GM12878 (cell line): ENCODE measurements at places on chromosomes 12 and 14.

DNA sequence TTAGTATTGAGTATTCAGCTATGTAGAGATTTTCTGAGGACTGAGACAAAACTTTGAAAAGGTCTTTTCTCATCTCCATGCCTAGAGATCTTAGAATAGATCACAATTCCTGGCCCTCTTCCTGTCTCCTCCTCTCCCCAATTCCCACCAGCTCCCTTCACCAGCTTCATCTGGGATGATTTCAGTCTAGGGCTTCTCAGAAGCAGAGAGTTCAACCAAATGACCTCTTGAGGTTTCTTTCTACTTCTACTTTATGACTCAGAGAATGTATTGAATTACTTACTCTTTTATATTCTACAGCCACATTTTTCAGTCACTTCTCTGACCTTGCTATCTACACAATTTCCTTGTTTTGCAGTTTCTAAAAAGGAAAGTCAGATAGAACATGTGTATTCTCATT is 19.4 kb upstream of the SNX6 start:
- no peak for DNase-seq

DNA sequence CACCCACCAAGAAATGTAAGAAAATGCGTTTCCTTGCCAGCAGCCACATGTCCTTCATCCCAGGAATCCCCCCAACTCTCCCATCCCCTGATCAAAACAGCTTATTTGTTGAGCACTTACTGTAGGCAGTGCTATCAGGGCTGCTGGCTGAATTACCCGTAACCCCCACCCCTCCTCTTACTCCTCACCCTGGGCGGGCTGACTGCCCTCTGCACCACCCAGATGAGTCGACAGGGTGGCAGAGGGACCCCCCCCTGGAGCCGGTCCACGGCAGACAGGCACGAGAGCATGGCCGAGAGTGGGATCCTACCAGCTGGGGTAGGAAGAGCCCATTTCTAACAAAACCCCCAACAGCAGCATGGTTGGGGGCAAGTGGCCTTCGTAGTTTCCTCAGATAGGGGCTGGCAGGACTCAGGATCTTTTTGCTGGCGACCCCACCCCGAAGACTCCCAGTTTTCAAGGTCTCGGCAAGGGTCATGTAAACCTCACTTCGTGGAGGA is 1.1 kb upstream of the RHOF start:
- DNase-seq: no peak

DNA sequence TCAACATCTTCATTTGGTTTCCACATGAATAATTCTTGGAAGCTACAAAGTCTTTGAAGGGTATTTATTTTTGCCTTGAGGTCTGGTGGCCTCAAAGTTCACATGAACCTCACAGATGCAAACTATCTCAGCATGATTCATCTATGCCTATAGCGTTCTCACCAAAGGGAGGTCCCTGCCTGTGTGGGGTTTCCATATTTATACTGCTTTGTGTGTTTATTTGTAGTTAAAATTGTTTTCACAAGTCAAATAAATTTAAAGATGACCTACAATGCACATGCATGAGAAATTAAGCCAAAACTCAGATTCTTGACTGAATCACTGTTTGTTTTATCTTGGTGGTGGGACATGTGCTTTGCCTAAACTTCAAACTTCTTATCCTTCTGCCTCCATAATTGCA is 176.7 kb downstream of the PPM1H start:
- no peak for DNase-seq

- DNase-seq: no peak
Observed at GRCh38 chr12:89411846-89412245, 59.5 kb upstream of the DUSP6 start.

GRCh38 chr12:21643758-21644157 is 13.9 kb downstream of the LDHB start:
- DNase-seq: no peak

DNA sequence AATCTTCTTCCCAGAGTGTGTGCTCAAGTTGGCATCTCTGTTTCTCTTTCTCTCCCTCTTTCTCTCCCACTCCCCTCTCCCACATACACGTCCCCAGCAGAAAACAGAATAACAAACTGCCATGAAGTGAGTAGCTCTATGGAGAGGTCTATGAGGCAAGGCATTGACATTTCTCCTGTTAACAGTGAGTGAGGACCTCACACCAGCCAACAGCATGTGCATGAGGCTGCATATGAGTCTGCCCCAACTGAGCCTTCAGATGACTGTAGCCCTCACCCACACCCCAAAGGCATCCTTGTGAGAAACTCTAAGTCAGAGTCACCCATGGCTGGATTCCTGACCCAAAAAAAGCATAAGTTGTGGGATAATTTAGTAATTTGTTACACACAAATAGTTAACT is 50.4 kb downstream of the MAGOHB start:
- DNase-seq: no peak

GRCh38 chr12:123163227-123163626 is 12.3 kb upstream of the PITPNM2 start:
- DNase-seq: no peak

- no peak for DNase-seq
Observed at GRCh38 chr14:52377940-52378339, 63.8 kb downstream of the PTGER2 start.

- DNase-seq: no peak
Observed at GRCh38 chr14:81179631-81180030, 41.1 kb downstream of the GTF2A1 start.

DNA sequence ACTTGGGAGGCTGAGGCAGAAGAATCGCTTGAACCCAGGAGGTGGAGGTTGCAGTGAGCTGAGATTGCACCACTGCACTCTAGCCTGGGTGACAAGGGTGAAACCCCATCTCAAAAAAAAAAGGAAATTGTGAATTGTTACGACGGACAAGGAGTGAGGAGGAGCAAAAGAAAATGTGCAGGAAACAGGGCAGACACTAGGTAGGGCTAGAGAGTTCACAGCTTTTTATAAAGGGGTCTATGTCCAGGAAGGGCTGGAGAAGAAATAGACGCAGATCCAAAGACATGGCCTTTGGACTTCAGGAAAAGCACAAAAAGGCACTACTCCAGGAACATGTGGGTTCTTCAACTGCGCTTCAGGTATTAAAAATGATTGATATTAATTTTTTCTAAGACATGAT is 34.4 kb downstream of the ATG14 start:
- DNase-seq: no peak

DNA sequence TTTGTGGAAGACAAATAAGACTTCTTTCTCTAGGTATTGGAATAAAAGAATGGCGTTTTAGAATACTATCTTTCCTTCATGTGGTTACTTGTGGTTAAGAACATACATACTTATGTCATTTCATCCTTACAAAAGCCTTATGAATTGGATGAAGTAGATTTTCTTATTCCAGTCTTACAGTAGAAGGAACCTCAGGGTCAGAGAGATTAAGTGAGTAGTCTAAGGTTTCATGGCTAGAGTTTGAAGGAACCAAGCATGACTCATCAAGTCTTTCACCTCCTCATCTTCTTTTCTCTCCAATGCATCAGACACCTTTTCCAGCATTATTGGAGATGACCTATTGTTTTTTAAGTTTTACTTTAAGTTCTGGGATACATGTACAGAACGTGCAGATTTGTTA is 92.9 kb upstream of the NEDD1 start:
- DNase-seq: no peak

- DNase-seq: no peak
Observed at GRCh38 chr14:65361920-65362319, 50.6 kb upstream of the FUT8 start.

- DNase-seq: no peak
Observed at GRCh38 chr14:89507926-89508460, 91.0 kb upstream of the FOXN3 start.

GRCh38 chr12:1041478-1041877 is 50.5 kb downstream of the ERC1 start:
- DNase-seq: no peak

GRCh38 chr14:89947344-89947743 is 7.2 kb downstream of the EFCAB11 start:
- no peak for DNase-seq

DNA sequence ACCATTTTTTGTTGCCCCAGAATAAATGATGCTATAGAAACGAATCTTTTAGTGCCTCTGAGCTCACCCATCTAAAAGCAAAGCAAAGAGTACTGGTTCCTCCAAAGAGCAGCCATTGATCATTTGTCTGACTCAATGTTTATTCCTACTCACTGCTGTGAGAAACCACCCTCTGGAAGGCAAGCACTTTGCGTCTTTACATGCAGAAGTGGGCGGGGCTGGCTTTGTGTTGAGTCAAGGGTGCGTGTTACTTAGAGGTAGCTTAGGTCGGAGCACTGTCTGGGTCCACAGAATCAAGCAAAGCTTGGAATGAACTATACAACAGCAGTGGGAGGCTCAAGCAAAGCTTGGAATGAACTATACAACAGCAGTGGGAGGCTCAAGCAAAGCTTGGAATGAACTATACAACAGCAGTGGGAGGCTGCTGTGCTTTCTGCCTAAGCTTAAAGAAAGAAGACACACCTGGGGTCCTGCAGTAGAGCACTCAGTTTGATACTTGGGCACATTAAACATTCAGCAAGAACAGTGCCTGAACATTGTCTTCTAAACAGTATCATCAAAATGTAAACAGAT is 77.2 kb upstream of the PRICKLE1 start:
- DNase-seq: no peak

DNA sequence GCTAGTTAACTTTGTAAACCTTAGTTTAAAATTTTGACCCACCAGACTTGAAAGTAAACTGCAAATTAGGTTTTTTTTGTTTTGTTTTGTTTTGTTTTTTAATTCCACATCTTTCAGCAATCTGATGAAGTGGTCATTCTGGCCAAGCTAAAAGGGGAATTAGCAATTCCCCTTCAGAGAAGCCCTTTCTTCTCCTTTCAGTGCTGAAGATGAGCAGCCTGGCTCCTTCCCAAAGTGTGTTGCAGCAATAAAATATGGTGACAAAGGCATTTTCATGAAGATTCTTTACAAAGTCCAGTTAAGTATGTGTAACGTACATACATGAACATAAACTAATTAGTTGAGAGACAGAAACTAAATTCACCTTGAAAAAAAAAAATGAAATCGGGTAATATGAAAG is 380.1 kb downstream of the NOVA1 start:
- DNase-seq: no peak

GRCh38 chr12:23555180-23555824 is 394.2 kb downstream of the SOX5 start:
- no peak for DNase-seq

DNA sequence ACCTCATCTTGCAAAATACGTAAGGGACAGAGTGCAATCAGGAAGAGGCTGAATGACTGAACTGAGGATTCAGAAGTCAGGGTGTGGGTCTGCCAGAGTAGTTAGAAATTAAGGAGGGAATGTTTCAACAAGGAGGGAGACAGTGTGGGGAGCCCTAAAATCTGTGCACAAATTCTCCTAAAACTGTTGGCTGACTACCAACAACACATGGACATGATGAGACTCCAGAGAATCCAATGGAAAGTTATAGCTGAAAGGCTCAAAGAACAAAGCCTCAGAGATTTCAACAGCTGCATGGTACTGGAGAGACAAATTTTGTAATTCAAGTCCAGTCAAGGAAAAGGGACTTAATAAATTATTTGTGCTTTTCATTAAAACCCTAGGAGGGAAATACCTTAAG is 36.1 kb upstream of the NEDD1 start:
- DNase-seq: no peak

DNA sequence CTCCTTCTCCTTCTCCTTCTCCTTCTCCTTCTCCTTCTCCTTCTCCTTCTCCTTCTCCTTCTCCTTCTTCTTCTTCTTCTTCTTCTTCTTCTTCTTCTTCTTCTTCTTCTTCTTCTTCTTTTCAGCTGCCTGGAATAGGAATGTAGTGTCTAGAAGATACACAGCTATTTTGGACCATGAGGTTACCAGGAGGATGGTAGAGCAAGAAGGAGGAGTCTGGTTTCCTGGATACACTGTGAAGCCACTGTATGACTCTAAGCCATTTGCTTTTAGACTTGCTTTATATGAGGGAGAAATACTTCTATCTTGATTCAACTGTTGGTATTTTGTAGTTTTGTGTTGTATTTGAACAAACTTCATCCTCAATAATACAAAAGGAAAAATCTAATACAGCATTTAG is 3.0 kb upstream of the MYBPC1 start:
- DNase-seq: no peak

GRCh38 chr12:90979951-90980350 is 24.8 kb downstream of the EPYC start:
- no peak for DNase-seq

DNA sequence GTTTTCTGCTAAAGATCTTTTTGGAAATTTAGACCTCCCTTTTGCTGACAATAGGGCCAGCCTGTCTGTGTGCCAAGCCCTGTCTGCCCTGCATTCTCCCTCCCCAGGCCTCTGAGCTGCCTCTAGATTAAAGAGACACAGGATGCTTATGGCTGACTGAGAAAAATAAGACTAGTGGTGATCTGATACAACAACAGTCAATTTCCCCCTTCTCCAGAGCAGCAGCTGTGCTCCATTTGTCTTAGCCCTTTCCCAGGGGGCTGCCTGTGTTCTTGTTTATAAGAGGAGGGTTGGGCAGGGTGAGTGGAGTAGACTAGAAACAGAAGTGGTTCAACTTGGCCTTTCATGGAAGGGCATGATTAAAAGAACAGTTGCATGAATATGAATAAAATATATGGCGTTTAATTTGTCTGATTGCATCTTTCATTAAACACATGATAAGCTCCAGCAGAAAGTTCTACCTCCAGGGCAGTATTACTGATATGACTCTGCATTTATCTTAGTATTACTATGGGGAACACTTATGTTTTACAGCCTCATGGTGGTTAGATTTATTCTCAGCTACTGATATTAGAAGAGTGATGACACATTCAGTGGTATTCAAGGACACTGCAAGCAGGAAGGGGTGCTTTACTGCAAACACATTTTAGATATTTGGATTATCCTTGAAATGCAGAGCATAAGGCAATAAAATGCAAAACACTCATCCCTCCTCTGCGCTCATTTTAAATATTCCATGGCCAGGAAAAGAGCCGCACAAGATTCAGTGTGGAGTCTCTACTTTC is 150.2 kb upstream of the CLEC14A start:
- no peak for DNase-seq

DNA sequence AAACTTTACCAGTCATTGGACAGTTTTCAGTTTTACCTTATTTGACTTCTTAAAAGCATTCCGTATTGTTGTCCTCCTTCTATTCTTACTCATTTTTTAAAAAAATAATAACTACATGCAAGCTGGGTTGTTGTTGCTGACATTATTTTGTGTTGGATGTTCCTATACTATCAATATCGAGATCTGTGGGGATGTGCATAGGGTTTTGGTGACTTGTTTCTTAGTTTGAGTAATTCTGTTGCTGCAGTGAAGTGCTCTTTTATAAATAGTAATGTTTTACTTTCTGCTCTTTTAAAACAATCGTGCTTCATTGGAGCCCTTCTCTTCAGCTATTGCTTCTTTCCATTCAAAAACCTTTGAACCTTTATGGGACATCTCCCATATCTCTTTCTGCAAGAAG is 79.4 kb downstream of the METTL25 start:
- DNase-seq: no peak

GRCh38 chr12:105220929-105221290 is 15.1 kb downstream of the APPL2 start:
- no peak for DNase-seq
